B cell (primary cell): ENCODE measurements at places on chromosomes 4 and X.

DNA sequence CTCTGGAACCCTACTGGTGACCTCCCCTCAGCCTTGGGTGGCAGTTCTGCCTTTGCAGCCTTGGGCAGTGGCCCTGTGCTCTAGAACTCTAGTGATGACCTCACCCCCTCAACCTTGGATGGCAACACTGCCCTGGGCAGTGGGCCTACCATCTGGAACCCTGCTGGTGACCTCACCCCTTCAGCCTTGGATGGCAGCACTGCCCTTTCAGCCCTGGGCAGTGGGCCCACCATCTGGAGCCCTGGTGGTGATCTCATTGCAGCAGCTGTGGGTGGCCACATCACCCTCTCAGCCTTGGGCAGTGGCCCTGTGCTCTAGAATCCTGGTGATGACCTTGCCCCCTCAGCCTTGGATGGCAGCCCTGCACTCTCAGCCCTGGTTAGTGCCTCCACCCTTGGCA is 129.3 kb downstream of the RBMX2 start:
- H3K27me3 ChIP-seq: no peaks in the 10 kb centered on the region
- H3K27ac ChIP-seq: no peak overlapping the region
- no peaks in the 10 kb centered on the region for H3K36me3 ChIP-seq
- DNase-seq: no peak

- H3K4me3 ChIP-seq: no peak overlapping the region
- peaks cover 19% of the 10 kb centered on the region for H3K4me1 ChIP-seq
- peak overlapping the region; percentile 55 for H3K27ac ChIP-seq
- H3K27me3 ChIP-seq: no peaks in the 10 kb centered on the region
- peak; percentile 57 for DNase-seq
These were observed 117.9 kb downstream of the STIM2 start for GRCh38 chr4:26978387-26979053.

GRCh38 chr4:67765928-67766327 is 11.7 kb upstream of the GNRHR start:
- no peak overlapping the region for H3K27ac ChIP-seq
- no peaks in the 10 kb centered on the region for H3K4me1 ChIP-seq
- no peaks in the 10 kb centered on the region for H3K27me3 ChIP-seq
- H3K4me3 ChIP-seq: no peak overlapping the region
- DNase-seq: no peak

- H3K27me3 ChIP-seq: no peaks in the 10 kb centered on the region
- no peaks in the 10 kb centered on the region for H3K36me3 ChIP-seq
- H3K4me3 ChIP-seq: no peak overlapping the region
- no peaks in the 10 kb centered on the region for H3K4me1 ChIP-seq
- H3K27ac ChIP-seq: no peak overlapping the region
These were observed 32.8 kb upstream of the GLRB start for GRCh38 chr4:157043131-157043530.
